ENCODE measurements at places on chromosomes 5 and 9. TPM values are rescaled to one million over a fixed set of nuclear protein-coding genes. Genes with fewer than 3 reads are reported as not detected.

DNA sequence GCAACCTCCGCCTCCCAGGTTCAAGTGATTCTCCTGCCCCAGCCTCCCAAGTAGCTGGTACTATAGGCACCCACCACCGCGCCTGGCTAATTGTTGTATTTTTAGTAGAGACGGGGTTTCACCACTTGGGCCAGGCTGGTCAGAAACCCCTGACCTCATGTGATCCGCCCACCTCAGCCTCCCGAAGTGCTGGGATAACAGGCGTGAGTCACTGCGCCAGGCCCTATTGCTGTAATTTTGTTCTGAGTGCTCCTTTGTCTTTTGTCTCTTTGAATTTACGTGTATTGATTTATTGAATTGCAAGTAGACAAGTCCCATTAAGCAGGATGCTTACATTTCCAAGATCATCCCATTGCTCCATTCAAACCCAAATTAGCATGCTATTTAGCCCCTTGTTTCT, 186.7 kb downstream of the MSX2 start:
- DNase-seq, result no peak
- no peak overlapping the region for H3K27ac ChIP-seq
- H3K4me3 ChIP-seq, result no peak overlapping the region
- H3K36me3 ChIP-seq, result no peaks in the 10 kb centered on the region

Gene CCNI2
- 5.8 TPM for total RNA-seq

Gene SH3RF2
- total RNA-seq, result 0.26 TPM

DNA sequence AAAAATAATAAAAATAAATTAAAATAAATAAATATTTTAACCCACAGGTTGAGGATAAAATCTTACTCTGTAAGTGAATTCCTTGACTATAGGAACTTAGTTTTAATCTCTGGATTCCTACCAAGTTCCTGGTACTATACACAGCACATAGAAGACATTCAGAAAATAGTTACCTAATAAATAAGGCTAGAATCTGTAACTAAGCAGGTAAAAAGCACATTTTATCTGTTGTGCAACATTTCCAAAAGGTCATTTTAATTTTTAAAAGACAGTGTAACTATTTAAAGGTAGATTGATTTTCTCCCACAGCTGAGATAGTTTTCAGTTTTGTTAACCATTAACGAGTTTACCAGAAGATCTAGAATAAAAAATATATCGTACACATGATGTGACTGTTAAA, 47.8 kb downstream of the MLANA start:
- H3K27me3 ChIP-seq, result no peaks in the 10 kb centered on the region
- no peak for DNase-seq
- H3K4me3 ChIP-seq, result no peak overlapping the region
- no peaks in the 10 kb centered on the region for H3K4me1 ChIP-seq

- H3K27ac ChIP-seq, result no peak overlapping the region
- H3K4me1 ChIP-seq, result no peaks in the 10 kb centered on the region
- no peak for DNase-seq
- H3K27me3 ChIP-seq, result no peaks in the 10 kb centered on the region
These were observed 419.3 kb downstream of the ACTL7B start for GRCh38 chr9:108436448-108436847.

DNA sequence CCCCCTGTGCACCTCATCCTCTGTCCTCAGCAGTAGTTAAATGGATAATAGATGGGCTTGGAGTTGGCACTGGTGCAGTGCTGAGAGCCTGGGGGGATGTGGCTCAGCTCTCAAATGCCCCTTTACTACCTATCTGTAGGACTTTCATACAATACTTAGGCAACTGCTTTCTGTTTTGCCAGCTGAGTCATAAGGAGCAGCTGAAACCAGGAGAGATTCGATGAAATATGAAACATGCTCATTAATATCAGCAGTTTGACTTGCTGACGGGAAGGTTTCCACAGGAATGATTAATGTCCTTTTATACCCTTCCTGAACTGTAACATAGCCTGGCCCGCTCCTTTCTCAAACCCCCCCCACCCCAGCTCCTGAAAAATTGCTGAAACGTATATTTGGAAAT, 142.6 kb downstream of the SAXO1 start:
- H3K27ac ChIP-seq, result no peak overlapping the region
- no peak for DNase-seq
- H3K4me3 ChIP-seq, result no peak overlapping the region
- no peaks in the 10 kb centered on the region for H3K36me3 ChIP-seq

GRCh38 chr5:135400866-135401265, 1.8 kb upstream of the MACROH2A1 start:
- H3K36me3 ChIP-seq, result no peaks in the 10 kb centered on the region
- no peak overlapping the region for H3K4me3 ChIP-seq
- no peak for DNase-seq
- H3K4me1 ChIP-seq, result peaks cover 33% of the 10 kb centered on the region
- no peak overlapping the region for H3K27ac ChIP-seq
- H3K27me3 ChIP-seq, result no peaks in the 10 kb centered on the region

GRCh38 chr5:139896718-139897117, 101.1 kb downstream of the PSD2 start:
- H3K27ac ChIP-seq, result no peak overlapping the region
- H3K4me1 ChIP-seq, result peaks cover 13% of the 10 kb centered on the region

Gene CLIC3
- total RNA-seq, result 6.2 TPM

Gene BTNL8
- total RNA-seq, result not detected

Gene CDO1
- total RNA-seq, result 0.82 TPM

- H3K4me1 ChIP-seq, result no peaks in the 10 kb centered on the region
- no peak overlapping the region for H3K27ac ChIP-seq
- DNase-seq, result no peak
- H3K4me3 ChIP-seq, result no peak overlapping the region
- H3K27me3 ChIP-seq, result no peaks in the 10 kb centered on the region
These were observed 28.7 kb downstream of the PTTG1 start for GRCh38 chr5:160450164-160450932.

Gene PRRX2
- total RNA-seq, result not detected

GRCh38 chr9:20512636-20513035, 109.7 kb downstream of the MLLT3 start:
- no peaks in the 10 kb centered on the region for H3K36me3 ChIP-seq
- no peak for DNase-seq
- no peaks in the 10 kb centered on the region for H3K27me3 ChIP-seq
- H3K4me3 ChIP-seq, result no peak overlapping the region
- H3K27ac ChIP-seq, result no peak overlapping the region
- peaks cover 23% of the 10 kb centered on the region for H3K4me1 ChIP-seq
